ENCODE measurements at places on chromosomes 1 and 21. TPM values are rescaled to one million over a fixed set of nuclear protein-coding genes. Genes with fewer than 3 reads are reported as not detected.

GRCh38 chr1:206939841-206940587, 6.3 kb downstream of the PIGR start:
- no peak overlapping the region for H3K4me3 ChIP-seq
- no peak for DNase-seq
- H3K27me3 ChIP-seq = no peaks in the 10 kb centered on the region
- no peak overlapping the region for H3K27ac ChIP-seq
- peaks cover 1% of the 10 kb centered on the region for H3K4me1 ChIP-seq
- no peaks in the 10 kb centered on the region for H3K36me3 ChIP-seq

- no peak overlapping the region for H3K4me3 ChIP-seq
- H3K36me3 ChIP-seq = no peaks in the 10 kb centered on the region
- DNase-seq = no peak
- no peak overlapping the region for H3K27ac ChIP-seq
- H3K27me3 ChIP-seq = no peaks in the 10 kb centered on the region
Measured at GRCh38 chr1:228146417-228147150, 3.1 kb upstream of the GJC2 start.

UBE2G2 gene
- total RNA-seq = 87.0 TPM

PTGFR gene
- 4.8 TPM for total RNA-seq

Measured in lung (tissue), 17 donors.